WTC11 (cell line): ENCODE measurements at places on chromosomes 2 and 18. TPM values are rescaled to one million over a fixed set of nuclear protein-coding genes. Genes with fewer than 3 reads are reported as not detected.
A peak's percentile ranks its signal among the peaks of the same experiment; 100 is the strongest.

TACR1 gene
- 0.13 to 0.23 TPM (median 0.18 TPM) in 3 replicates for total RNA-seq

FSIP2 gene
- 1.9 to 2.2 TPM (median 1.9 TPM) in 3 replicates for total RNA-seq

IL1RN gene
- not detected in 3 replicates for total RNA-seq

DNA sequence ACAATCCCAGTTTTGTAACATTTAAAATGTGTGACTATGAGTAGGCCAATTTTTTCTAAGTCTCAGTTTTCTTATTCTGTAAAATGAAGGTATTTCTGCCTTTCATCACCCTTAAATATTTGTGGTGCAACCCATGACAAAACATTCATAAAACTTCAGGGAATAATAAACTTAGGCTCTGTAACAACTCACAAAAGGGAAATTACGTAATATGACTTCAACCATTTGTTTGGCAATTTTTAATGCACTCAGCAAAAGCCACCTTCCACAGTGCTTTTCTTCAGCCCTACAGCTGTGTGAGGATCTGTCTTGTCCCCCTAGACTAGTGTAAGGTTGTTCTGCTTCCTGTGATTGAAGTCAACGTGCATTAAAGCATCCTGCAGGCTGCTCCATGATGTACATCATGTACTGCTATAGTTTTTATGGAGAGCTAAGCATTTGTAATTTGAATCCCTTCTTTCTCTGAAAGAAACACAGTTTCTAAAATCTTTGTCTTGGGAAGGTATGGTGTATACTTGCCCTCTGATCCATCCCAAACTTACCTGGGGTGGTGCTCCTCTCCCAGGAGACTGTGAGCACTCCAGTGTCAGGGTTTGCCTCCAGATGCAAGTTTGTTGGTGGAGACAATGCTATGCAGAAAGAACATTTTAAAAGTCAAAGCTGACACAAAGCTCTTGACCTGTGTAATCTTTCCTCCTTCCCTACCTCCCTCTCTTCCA is 39.1 kb downstream of the FN1 start:
- peaks cover 25% of the 10 kb centered on the region for H3K4me1 ChIP-seq
- no peak overlapping the region for H3K4me3 ChIP-seq
- H3K36me3 ChIP-seq, result peaks cover 53% of the 10 kb centered on the region
- no peaks in the 10 kb centered on the region for H3K27me3 ChIP-seq

GRCh38 chr2:168457190-168457895 is 1.3 kb downstream of the CERS6 start:
- DNase-seq, result no peak
- H3K27me3 ChIP-seq, result peaks cover 10% of the 10 kb centered on the region
- H3K4me1 ChIP-seq, result peaks cover 26% of the 10 kb centered on the region

SP5 gene
- 1.7 to 9.7 TPM (median 7.0 TPM) in 3 replicates for total RNA-seq

SMYD1 gene
- total RNA-seq, result not detected in 3 replicates

DNA sequence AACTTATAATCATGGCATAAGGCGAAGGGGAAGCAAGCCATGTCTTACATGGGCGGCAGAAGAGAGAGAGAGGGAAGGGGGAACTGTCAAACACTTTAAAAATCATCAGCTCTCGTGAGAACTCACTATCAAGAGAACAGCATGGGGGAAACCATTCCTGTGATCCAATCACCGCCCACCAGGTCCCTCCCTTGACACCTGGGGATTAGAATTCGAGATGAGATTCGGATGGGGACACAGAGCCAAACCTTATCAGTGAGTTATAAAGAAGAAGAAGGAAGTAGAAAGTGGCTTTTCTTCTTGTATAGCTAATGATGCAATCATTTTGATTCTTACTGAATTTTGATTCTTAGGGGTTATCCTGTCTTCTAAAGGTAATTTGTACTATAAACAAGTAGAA is 51.4 kb downstream of the SMCHD1 start:
- DNase-seq, result no peak
- H3K27me3 ChIP-seq, result no peaks in the 10 kb centered on the region
- no peak overlapping the region for H3K27ac ChIP-seq
- peaks cover 17% of the 10 kb centered on the region for H3K4me1 ChIP-seq
- H3K4me3 ChIP-seq, result no peak overlapping the region
- H3K36me3 ChIP-seq, result peaks cover 38% of the 10 kb centered on the region

- H3K4me3 ChIP-seq, result no peak overlapping the region
- H3K27ac ChIP-seq, result no peak overlapping the region
- 0 out of 2 replicates have a peak, but pooled peaks cover 5% of the 10 kb centered on the region for H3K36me3 ChIP-seq
- peaks cover 13% of the 10 kb centered on the region for H3K4me1 ChIP-seq
- DNase-seq, result no peak
Observed at GRCh38 chr2:39623917-39624316, 41.8 kb upstream of the TMEM178A start.

DNA sequence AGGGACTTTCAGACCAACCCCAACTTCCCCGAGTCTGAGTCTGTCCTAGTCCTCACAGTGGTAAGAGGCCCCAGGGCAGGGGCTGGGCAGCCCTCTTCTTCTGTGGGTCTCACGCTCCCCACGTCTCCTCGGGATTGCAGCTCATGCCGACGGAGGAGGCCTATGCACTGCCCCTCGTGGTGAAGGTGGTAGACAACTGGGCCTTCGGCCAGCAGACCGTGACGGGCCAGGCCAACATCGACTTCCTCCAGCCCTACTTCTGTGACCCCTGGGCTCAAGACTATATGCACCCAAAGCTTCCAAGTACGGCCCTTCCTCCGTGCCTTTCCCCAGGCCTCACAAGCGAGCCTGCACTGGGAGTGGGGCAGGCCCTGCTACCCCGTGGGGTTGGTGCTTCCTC is 44.3 kb downstream of the LMAN2L start:
- no peak for DNase-seq
- H3K27ac ChIP-seq, result no peak overlapping the region; the same call in 1 of the 2 replicates
- H3K27me3 ChIP-seq, result no peaks in the 10 kb centered on the region
- no peaks in the 10 kb centered on the region for H3K36me3 ChIP-seq
- no peaks in the 10 kb centered on the region for H3K4me1 ChIP-seq
- no peak overlapping the region for H3K4me3 ChIP-seq

- peaks cover 10% of the 10 kb centered on the region for H3K4me1 ChIP-seq
- no peak for DNase-seq
- H3K27me3 ChIP-seq, result no peaks in the 10 kb centered on the region
- H3K27ac ChIP-seq, result 0 out of 2 replicates have a peak overlapping the region, but pooled peaks have one; percentile 47
Observed at GRCh38 chr18:27921904-27922751, 254.8 kb downstream of the CDH2 start.

DNA sequence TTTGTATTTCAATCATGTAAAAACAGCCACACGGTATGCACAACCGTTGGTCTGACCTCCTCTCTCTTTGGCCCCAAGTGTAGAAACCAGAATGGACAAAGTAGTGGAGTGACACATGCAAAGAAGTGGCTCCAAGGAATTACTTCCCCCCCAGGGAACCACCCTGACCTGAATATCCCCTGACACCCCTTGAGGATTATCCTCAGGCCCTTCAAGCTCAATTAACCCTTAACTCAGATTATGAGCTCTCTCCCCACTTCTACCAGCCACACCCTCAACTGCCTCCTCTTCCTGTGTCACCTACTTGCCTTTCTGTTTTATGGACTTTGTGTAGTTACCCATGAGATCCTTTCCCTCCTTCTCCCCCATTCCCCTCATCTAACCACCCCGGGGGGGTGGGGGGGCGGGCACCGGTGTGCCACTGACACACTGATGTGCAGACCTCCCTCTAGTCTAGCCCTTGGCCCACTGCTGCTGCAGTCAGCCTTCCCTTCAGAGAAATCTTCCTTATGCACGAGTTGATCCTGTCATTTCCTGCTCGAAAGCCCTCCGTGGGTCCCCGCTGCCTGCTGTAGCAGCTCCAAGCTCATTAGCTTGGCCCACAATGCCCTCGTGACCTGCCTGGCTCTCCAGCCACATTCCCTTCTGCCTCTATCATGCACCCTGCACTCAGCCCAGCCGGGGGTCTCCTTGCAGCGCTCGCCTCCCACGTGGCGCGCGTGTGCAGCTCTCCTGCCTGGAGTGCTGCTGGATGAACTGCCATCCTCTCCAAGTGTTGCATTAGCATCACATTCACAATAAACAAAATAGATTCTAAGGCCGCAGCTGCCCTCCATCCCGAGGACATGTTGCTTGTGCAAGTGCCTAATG is 40.1 kb upstream of the TMEM177 start:
- no peaks in the 10 kb centered on the region; the same call in 1 of the 2 replicates for H3K27me3 ChIP-seq
- H3K4me1 ChIP-seq, result peaks cover 23% of the 10 kb centered on the region
- H3K27ac ChIP-seq, result no peak overlapping the region
- DNase-seq, result peak; percentile 47
- no peak overlapping the region for H3K4me3 ChIP-seq

PARD3B gene
- total RNA-seq, result 4.5 to 5.9 TPM (median 5.6 TPM) in 3 replicates

DNA sequence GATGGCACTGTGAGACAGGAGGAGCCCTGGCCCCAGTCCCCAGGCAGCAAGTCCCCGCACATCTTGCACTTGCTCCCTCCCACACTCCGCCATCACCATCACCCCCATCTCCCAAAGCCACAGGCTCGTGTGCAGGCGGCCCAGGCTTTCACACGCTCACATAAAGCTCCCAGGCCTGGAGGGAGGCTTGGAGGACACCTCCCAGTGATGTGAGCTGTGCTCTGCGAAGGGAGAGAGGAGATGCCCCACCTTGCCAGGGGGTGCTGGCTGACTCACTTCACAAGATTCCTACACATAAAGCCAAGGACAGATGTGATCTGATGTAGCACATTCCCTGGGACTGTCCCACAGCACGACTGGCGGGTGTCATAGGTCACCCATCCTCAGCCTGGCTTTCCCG is 28.9 kb downstream of the CELF4 start:
- H3K36me3 ChIP-seq, result no peaks in the 10 kb centered on the region
- peaks cover 46% of the 10 kb centered on the region for H3K4me1 ChIP-seq
- no peak overlapping the region for H3K27ac ChIP-seq
- no peak for DNase-seq

DNA sequence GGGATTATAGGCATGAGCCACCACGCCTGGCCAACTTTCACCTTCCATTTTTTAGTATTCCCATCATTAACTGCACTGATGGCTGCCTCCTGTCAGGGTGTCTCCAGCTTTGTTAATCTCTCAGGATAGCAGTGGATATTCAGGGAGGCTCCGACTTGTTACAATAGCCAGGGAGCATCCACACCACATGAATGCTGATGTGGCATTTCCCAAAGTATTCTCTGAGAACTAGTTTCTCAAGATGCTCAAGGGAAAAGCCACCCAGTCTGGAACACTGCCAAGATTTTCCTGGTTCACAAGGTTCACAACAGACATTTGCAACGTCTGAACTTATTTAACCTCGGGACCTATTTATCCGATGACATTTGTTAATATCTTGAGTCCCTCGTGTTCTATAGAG is 33.8 kb downstream of the ZNF519 start:
- no peak overlapping the region for H3K4me3 ChIP-seq
- H3K27ac ChIP-seq, result no peak overlapping the region
- no peaks in the 10 kb centered on the region for H3K27me3 ChIP-seq
- peaks cover 12% of the 10 kb centered on the region for H3K4me1 ChIP-seq

- H3K4me3 ChIP-seq, result no peak overlapping the region
- peaks cover 23% of the 10 kb centered on the region for H3K4me1 ChIP-seq
- no peaks in the 10 kb centered on the region; the same call in 1 of the 2 replicates for H3K27me3 ChIP-seq
- DNase-seq, result no peak
- H3K27ac ChIP-seq, result no peak overlapping the region
- no peaks in the 10 kb centered on the region for H3K36me3 ChIP-seq
Observed at GRCh38 chr2:239688840-239689239, 288.0 kb upstream of the HDAC4 start.

- H3K27me3 ChIP-seq, result no peaks in the 10 kb centered on the region
- H3K27ac ChIP-seq, result no peak overlapping the region
- H3K36me3 ChIP-seq, result peaks cover 11% of the 10 kb centered on the region
- peaks cover 4% of the 10 kb centered on the region; the same call in 1 of the 2 replicates for H3K4me1 ChIP-seq
- DNase-seq, result no peak
Observed at GRCh38 chr2:36857713-36858112, 108.6 kb downstream of the STRN start.

DNA sequence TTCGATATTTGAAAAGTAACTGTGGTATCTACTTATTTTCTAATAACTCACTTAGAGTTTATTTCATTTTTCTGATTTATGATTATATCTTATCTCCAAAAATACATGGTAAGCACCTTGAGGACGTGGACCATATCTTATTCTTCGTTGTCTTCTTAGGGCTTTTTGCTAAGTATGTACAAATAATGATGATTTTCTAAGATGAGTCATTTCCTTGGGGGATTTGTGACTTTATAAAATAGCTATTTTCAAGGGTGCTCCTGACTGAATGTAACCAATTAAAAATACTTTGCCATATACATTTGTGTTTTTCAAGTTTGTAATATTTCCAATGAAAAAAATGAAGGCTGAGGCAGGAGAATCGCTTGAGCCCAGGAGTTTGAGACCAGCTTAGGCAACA is 56.3 kb downstream of the GREB1L start:
- no peaks in the 10 kb centered on the region for H3K36me3 ChIP-seq
- no peak overlapping the region for H3K4me3 ChIP-seq
- no peaks in the 10 kb centered on the region; the same call in none of the 2 replicates for H3K27me3 ChIP-seq
- DNase-seq, result no peak
- H3K27ac ChIP-seq, result no peak overlapping the region

- H3K27me3 ChIP-seq, result no peaks in the 10 kb centered on the region
- no peak overlapping the region for H3K27ac ChIP-seq
- DNase-seq, result no peak
- no peak overlapping the region for H3K4me3 ChIP-seq
- H3K4me1 ChIP-seq, result 0 out of 2 replicates have a peak, but pooled peaks cover 3% of the 10 kb centered on the region
- peaks cover 6% of the 10 kb centered on the region for H3K36me3 ChIP-seq
Observed at GRCh38 chr2:181788897-181789555, 102.5 kb upstream of the ITPRID2 start.

EFHD1 gene
- 5.4 to 6.8 TPM (median 6.1 TPM) in 3 replicates for total RNA-seq

- H3K27me3 ChIP-seq, result no peaks in the 10 kb centered on the region
- H3K36me3 ChIP-seq, result 0 out of 2 replicates have a peak, but pooled peaks cover 4% of the 10 kb centered on the region
- H3K27ac ChIP-seq, result no peak overlapping the region
Observed at GRCh38 chr2:41791523-41791922, 256.3 kb upstream of the PKDCC start.

- no peaks in the 10 kb centered on the region for H3K36me3 ChIP-seq
- H3K27ac ChIP-seq, result no peak overlapping the region
- no peak for DNase-seq
- H3K27me3 ChIP-seq, result no peaks in the 10 kb centered on the region
- no peak overlapping the region for H3K4me3 ChIP-seq
Observed at GRCh38 chr2:60450488-60450887, 103.0 kb downstream of the BCL11A start.

C1GALT1C1L gene
- total RNA-seq, result 0.16 to 0.46 TPM (median 0.44 TPM) in 3 replicates

DNA sequence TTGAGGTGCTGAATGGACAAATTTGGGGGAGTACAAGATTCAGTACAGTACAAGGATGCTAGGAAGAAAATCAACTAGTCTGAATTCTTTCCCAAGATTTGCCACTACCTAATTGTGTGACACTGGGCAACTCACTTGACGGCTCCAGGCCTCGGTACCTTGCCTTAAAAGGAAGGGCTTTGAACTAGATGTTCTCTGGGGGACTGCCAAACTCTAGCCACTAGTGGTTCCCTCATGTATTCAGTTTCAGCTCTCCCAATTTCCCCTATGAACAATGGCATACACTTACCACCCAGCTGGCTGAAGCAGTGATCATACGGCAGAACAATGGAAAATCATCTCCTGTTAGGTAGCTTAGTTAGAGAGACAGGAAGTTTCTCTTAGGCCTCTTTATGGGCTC is 73.4 kb downstream of the VWC2L start:
- no peaks in the 10 kb centered on the region for H3K36me3 ChIP-seq
- H3K27me3 ChIP-seq, result no peaks in the 10 kb centered on the region
- DNase-seq, result no peak
- no peak overlapping the region for H3K4me3 ChIP-seq
- peaks cover 4% of the 10 kb centered on the region for H3K4me1 ChIP-seq
